MCF 10A (cell line): ENCODE measurements at places on chromosomes 13 and 19. TPM values are rescaled to one million over a fixed set of nuclear protein-coding genes. Genes with fewer than 3 reads are reported as not detected.

GRCh38 chr13:23952796-23953195, 55.5 kb upstream of the C1QTNF9B start:
- no peak for DNase-seq

GRCh38 chr13:42707586-42707985, 73.8 kb upstream of the FAM216B start:
- DNase-seq, result no peak

GRCh38 chr13:23876265-23876664, 12.9 kb downstream of the MIPEP start:
- peak; percentile 16 for DNase-seq

- DNase-seq, result no peak
Observed at GRCh38 chr13:42153199-42154113, 105.0 kb downstream of the DGKH start.

- no peak for DNase-seq
Observed at GRCh38 chr19:36225219-36225892, 10.4 kb downstream of the ZNF146 start.

- peak; percentile 28 for DNase-seq
Observed at GRCh38 chr13:64154514-64154913, 2738.9 kb upstream of the PCDH20 start.

The TEX101 gene
- not detected in 2 replicates for total RNA-seq

The COL4A2 gene
- total RNA-seq, result 54.6 and 66.0 TPM in 2 replicates

The ZNF208 gene
- not detected in 2 replicates for total RNA-seq

The SLC15A1 gene
- not detected in 2 replicates for total RNA-seq

The ZNF69 gene
- total RNA-seq, result not detected in 2 replicates
